ENCODE measurements at places on chromosomes 2 and 18. TPM values are rescaled to one million over a fixed set of nuclear protein-coding genes. Genes with fewer than 3 reads are reported as not detected.

GMCL1 gene
- total RNA-seq = 9.6 TPM

CD8B2 gene
- total RNA-seq = not detected

UGT1A4 gene
- total RNA-seq = not detected

RND3 gene
- 269 TPM for total RNA-seq

SERPINB11 gene
- total RNA-seq = not detected

LBX2 gene
- 1.9 TPM for total RNA-seq

TSHZ1 gene
- 9.0 TPM for total RNA-seq

ALK gene
- not detected for total RNA-seq

GAREM2 gene
- 1.3 TPM for total RNA-seq

DAW1 gene
- 1.5 TPM for total RNA-seq

UGT1A6 gene
- not detected for total RNA-seq

RIT2 gene
- total RNA-seq = not detected

MATN3 gene
- 2.3 TPM for total RNA-seq

GKN1 gene
- 0.22 TPM for total RNA-seq

NPHP1 gene
- total RNA-seq = 3.3 TPM

CAPN10 gene
- 29.1 TPM for total RNA-seq

IL18R1 gene
- 0.43 TPM for total RNA-seq

LTBP1 gene
- total RNA-seq = 265 TPM

All from placental pericyte (primary cell).